ENCODE measurements at places on chromosomes 2 and 18.

GRCh38 chr18:59272891-59273758, at the start of gene RAX:
Gene RAX, minus strand, starts transcription at chr18:59273454. Its CDS starts 248 bp downstream, at chr18:59273206.
- H3K4me1 ChIP-seq: no peaks in the 10 kb centered on the region
- H3K36me3 ChIP-seq: no peaks in the 10 kb centered on the region
- H3K27me3 ChIP-seq: peaks cover 92% of the 10 kb centered on the region
- no peak within 1 kb of the TSS for H3K27ac ChIP-seq

GRCh38 chr2:10774394-10774793, 38.2 kb downstream of the PDIA6 start:
- H3K4me3 ChIP-seq: no peak overlapping the region
- no peak for DNase-seq
- no peaks in the 10 kb centered on the region for H3K36me3 ChIP-seq
- no peaks in the 10 kb centered on the region for H3K4me1 ChIP-seq
- H3K27ac ChIP-seq: no peak overlapping the region
- H3K27me3 ChIP-seq: no peaks in the 10 kb centered on the region

DNA sequence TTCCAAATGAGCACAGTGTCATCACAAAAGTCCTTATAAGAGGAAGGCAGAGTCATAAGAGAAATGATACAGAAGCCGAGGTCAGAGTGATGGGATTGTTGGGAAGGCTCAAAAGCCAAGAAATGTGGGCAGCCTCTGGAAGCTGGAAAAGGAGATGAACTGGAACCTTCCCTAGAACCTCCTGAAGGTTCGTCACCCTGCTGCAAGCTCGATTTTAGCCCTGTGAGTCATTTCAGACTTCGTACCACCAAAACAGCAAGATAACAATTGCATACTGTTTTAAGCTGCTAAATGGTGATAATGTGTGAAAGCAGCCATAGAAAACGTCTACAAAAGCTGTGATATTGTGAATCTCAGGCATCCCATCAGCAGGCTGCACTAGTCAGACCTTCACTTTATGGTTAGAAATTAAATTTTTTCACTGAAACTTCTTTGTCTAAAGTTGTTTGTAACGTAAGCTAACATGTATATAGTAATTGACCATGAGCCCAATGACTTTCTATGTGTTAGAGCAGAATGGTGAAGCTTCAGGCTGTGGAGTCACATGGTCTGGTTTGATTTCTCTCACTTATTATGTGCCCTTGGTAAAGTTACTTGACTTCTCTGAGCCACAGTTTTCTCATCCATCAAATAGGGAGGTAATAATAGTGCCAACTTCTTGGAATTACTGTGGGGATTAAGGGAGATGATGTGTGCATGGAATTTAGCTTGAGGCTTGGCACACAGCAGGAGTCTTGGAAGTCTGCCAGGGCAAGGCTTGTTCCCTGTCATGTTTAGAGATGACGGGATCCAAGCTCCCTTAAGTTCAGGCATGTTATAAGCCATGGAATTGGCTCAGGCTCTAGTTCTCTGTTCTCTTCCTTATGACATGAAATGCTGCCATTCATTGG, 132.0 kb upstream of the CCDC195 start:
- no peaks in the 10 kb centered on the region for H3K27me3 ChIP-seq
- peak; percentile 73 for DNase-seq
- H3K36me3 ChIP-seq: peaks cover 12% of the 10 kb centered on the region
- no peak overlapping the region for H3K4me3 ChIP-seq
- H3K27ac ChIP-seq: no peak overlapping the region
- peaks cover 15% of the 10 kb centered on the region for H3K4me1 ChIP-seq

DNA sequence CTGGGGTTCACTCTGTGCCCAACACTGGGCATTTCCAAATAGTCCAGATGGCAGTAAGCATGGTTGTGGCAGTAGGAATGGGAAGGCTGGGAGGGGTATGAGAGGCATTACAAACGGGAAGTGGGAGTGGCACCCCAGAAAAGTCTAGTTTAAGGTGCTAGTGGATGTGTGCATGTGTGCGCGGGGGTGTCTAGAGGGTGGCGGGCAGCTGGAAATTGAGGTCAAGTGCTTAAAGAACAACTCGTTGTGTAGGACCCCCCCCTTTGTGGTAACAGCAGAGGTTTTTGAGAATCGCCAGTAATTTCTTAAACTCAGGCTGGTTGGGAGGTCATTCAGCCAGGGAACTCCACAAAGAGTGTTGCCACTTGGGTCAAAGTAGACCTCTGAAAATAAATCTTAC, 69.9 kb downstream of the RHBDD1 start:
- DNase-seq: no peak
- H3K27me3 ChIP-seq: no peaks in the 10 kb centered on the region
- no peak overlapping the region for H3K27ac ChIP-seq
- no peak overlapping the region for H3K4me3 ChIP-seq

DNA sequence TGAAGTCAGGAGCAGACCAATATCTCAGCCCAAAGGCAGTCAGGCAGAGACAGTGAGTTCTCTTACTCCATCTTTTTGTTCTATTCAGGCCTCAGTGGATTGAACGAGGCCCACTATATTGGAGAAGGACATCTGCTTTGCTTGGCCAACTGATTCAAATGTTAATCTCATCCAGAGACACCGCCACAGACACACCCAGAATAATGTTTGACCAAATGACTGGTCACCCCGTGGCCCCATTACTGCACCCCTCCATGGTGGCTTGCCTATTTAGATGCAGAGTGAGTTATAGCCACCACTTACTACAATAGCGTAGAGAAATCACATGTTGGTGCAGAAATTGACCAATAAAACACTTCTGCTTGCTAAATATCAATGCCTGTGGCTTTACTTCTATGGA, 88.1 kb downstream of the HRH4 start:
- no peak overlapping the region for H3K4me3 ChIP-seq
- H3K36me3 ChIP-seq: no peaks in the 10 kb centered on the region
- no peak overlapping the region for H3K27ac ChIP-seq
- no peaks in the 10 kb centered on the region for H3K27me3 ChIP-seq
- DNase-seq: no peak

DNA sequence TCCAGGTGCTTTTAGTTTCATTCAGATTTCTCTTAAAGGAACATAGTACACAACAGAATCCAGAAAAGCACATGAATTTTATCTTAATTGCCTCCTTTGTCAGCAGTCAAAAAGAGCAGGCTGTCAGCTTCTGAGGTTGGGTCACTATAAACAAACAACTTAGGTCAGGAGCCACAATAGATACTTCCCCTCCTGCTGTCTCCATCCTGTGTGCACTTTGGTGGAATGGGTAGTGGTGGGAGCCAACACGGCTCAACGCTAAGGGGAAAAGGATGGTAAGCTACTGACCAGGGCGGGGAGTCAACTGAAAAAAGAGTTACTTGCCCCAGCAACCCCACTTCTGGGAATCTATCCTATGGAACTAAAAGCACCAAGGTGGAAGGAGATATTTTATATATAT, 121.9 kb downstream of the PAX3 start:
- H3K27me3 ChIP-seq: no peaks in the 10 kb centered on the region
- no peaks in the 10 kb centered on the region for H3K4me1 ChIP-seq
- DNase-seq: no peak
- H3K36me3 ChIP-seq: no peaks in the 10 kb centered on the region
- no peak overlapping the region for H3K27ac ChIP-seq
- no peak overlapping the region for H3K4me3 ChIP-seq

GRCh38 chr2:234066587-234066986, 16.1 kb downstream of the SPP2 start:
- no peaks in the 10 kb centered on the region for H3K36me3 ChIP-seq
- no peak overlapping the region for H3K4me3 ChIP-seq
- H3K4me1 ChIP-seq: no peaks in the 10 kb centered on the region
- H3K27me3 ChIP-seq: peaks cover 12% of the 10 kb centered on the region
- DNase-seq: no peak

DNA sequence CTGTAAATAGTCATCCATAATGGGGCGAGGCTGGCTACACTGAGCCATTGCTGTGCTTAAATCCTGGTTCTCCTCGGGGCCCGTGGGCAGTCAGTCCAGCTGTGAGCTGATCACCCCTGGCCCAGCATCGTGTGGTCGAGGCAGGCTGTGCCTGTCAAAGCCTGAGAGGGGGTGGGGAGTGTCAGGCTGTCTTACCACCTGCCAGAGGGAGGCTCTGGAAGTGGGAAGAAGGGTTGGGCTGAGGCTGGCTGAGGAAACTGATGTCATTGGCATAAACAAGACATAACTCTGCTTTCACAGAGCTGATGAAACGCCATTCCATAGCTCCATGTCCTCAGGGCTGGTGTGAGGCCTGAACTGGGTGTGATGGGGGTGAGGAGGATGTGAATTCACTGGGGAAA, 49.7 kb downstream of the KLHL29 start:
- peaks cover 13% of the 10 kb centered on the region for H3K4me1 ChIP-seq
- no peaks in the 10 kb centered on the region for H3K27me3 ChIP-seq
- H3K27ac ChIP-seq: no peak overlapping the region
- H3K36me3 ChIP-seq: no peaks in the 10 kb centered on the region
- no peak overlapping the region for H3K4me3 ChIP-seq

DNA sequence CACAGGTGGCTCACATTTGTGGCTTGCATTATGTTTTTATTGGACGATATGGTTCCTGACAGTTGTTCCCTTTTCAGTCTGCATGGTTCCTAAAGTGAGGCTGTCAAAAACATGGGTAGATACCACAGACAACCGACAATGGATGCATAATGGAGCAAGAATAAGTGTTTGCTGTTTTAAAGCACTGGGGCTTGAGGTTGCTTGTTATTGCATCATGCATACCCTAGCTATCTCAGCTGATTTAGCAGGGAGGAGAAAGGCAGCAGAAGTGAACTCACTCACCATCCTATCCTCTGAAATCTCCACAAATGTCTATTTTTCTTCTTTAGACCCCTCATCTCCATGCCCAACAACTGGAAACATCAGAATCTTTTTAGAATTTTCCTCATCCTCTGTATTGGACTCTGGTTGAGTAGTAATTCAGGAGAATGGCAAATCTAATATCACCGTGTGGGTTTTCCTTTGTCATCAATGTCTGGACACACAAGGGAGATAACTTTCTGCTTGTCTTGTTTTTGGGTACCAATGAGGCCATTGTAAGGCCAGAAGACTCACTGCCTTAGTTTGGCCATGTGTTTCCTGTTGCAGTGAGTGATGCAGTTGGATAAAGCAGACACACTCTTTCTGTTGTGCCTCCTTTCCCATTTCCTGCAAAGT, 46.7 kb downstream of the FBXO48 start:
- H3K36me3 ChIP-seq: no peaks in the 10 kb centered on the region
- no peak overlapping the region for H3K27ac ChIP-seq
- no peak overlapping the region for H3K4me3 ChIP-seq
